ENCODE measurements at places on chromosomes 2 and 18.

DNA sequence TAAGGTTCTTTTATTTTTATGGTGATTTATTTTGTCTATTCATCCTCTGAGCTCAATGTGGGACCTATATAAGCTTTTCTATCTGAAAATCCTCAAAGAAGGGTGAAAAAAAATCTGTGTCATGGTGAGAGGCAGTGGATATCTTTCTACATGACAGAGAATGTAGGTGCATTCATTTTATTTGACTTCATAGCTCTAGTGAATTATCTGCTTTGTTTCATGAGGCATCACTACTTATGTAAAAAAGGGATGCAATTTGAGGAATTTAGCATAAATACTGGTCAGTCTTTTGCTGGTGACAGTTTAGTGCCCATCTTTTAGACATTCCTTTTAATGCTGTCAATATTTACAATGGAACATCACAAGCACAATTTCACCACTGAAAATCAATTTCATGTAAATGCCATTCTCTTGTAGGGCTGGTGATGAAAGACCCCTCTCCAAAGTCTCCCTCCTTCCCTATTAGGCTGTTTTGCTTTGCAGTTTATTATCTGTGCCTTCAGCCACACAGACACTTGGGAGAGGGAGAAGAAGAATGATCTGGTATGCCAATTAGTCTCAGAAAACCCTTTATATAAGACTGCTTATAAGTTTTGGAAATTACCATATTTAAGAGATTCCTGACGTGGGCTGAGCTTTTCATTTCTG, 148.3 kb upstream of the NXPH2 start:
- DNase-seq = no peak

- DNase-seq = no peak
These were observed 1.8 kb upstream of the SATB2 start for GRCh38 chr2:199459286-199460100.

DNA sequence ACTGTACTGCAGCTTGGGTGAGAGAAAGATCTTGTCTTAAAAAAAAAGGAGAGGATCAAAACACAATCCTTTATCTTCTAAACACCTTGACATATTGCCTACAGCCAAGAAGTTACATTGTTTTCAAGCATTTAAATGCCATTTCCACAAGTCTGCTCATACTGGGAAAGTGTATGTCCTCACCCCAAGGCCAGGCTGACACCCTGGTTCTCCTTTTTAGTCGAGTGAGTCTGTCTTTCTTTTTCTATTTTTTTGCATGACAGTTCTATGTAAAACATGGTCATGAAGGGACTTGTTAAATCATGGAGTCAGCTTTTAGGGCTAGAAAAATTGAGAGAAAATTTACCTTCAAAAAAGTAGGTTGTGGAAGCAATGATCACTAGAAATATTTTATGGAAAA, 233.3 kb downstream of the FAM210A start:
- no peak for DNase-seq

DNA sequence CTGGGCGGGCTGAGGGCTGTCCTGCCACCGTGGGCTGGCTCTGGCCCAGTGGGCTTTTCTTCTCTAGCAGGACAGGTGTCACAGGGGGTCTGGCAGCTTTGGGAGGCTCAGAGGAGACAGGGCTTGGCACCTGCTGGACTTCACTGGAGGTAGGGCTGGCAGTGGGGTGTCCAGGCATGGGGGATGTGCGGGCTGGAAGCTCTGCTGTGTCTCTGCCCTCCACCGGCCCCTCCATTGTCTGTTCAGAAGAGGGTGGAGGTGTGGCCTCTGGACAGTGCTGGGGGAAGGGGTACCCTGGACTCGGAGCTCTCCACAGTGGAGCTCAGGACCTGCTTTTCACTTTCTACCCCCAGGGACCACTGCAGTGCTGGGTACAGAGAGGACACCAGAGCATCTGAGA, 9.2 kb downstream of the PTPRN start:
- no peak for DNase-seq

DNA sequence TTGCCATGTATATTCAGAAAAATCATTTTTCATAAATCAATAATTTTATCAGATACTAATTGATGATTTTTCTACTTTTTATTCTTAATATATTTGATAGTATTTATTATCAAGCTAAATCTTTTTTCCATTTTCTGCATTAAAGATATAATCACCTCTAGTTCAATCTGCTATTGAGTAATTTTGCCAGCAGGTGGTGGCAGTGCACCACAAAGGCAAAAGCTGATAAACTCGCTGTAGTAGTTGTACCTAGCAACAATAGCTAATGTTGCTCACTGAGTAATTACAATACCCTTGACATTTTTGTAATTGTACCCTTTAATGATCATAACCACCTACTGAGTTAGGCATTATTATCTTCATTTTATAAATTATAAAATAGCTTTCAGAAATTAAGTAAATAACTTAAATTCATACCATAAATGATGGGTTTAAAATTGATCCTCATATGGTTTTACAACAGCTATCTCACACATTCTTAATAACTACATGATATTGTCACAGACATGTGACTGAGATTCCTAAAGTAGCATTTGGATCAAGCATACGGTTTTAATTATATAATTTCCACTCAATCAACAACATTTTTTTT, 52.0 kb upstream of the CALCRL start:
- no peak for DNase-seq

GRCh38 chr2:19274439-19274838, 84.0 kb downstream of the OSR1 start:
- DNase-seq = no peak
